Brain microvascular endothelial cell (primary cell): ENCODE measurements at places on chromosomes 7 and 10.

- DNase-seq, result no peak
Observed at GRCh38 chr7:138382862-138383565, 77.0 kb upstream of the TRIM24 start.

GRCh38 chr10:36808625-36809362, 316.6 kb upstream of the ANKRD30A start:
- no peak for DNase-seq

DNA sequence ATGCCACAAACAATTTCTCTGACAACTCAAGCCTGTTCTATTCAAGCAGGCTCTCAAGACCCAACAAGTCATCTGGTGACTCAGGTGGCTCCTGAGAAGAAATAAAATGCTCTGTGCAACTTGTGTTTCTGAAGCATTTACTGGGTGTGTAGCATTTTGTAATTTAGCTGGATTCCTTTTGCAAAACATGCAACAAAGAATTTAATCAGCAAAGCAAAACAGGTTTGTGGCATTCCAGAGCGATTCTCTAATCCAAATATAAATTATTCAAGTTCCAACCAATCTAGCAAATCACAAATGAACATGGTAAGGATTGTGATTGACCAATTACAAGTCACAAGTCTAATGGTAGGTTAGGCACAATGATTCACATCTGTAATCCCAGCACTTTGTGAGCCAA, 39.8 kb upstream of the C10orf67 start:
- peak; percentile 9 for DNase-seq

DNA sequence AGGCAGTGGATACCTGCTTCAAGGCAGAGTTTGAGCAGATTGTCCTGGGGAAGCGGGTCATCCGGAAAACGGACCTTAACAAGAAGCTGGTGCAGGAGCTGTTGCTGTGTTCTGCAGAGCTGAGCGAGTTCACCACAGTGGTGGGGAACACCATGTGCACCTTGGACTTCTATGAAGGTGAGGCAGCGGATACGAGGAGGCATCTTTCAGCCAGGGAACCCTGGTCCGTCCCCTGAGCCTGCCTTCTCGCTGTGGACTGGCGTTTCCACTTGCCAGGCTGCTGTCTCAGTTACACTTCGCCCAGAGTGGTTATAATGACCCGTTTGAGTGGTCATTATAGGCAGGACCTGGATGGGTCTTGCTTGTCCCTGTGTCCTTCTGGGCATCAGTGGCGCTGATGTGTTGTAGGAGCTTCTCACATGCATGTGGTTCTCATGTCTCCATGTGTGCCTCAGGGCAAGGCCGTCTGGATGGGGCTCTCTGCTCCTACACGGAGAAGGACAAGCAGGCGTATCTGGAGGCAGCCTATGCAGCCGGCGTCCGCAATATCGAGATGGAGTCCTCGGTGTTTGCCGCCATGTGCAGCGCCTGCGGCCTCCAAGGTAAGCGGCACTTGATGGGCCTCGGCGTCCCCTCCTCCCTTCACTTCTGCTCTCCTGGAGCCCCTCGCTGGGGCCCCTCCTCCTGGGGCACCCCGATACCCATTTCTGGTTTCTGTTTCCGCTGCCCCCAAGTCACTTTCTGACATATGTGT, 18.0 kb downstream of the UPP1 start:
- DNase-seq, result no peak

DNA sequence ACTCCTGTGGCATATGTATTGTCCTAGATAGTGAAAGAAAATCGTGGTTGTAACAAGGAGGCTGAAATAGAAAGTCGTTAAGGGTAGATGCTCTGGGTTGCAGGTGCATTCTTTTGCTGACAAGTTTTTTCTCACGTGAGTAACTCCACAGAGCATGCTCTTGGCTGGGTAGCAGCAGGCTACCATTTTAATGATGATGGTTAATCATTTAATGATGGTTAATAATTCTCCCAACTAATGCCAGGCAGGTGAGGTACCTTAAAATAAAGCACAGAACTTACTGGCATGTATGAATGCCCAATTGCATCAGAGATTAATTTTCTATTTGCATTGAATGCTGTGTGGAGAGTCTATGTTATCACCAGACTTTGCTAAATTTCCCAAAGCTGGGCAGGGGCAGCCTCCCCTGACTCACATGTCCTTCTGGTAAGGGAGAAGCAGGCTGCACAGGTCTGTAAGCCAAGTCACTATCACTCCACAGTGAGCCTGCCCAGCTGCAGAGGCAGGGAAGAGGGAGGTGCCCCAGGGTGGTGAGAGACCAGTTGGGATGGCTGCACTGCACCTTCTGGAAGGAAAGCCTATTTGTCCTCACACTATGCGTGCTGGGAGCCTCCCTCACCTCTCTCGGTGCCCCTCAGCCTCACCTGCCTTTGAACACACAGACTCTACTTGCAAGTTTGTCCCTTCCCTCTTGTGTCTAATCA, 287.0 kb upstream of the IGFBP3 start:
- no peak for DNase-seq

DNA sequence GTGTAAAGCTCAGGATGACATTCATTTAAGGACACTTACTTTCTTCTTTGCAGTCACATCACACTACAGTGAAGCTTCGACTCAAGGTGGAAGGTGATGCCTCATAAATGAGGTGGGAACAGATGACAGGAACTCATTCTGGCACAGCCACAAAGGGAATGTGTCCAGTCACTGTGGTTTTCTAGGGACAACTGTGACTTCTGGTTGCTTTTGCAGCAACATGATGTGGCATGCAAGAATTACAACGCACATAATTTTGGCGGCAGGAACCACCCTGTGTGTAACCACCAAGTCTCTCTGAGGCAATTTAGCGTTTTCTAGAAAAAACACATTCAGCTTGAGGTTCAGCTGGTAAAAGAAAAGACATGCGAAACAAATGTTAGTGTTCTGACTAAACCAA, 32.0 kb upstream of the FERD3L start:
- no peak for DNase-seq

DNA sequence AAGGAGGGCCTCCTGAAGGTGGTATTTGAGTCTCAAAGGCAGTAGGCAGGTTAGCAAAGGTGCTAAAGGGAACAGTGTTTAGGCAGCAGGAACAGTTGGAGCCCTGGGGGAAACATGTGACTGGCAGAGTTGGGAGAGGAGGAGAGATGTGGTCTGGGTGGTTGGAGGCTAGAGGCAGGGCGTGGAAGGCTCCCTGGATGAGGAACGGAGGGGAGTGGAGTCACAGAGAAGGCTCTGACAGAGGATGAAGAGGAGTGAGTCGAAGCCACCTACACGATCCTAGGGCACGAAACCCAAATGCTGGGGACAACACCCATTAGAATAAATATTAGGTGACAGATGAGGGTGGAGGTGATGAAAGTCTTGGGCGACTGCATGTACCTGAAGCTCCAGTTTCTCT, 19.6 kb upstream of the MGMT start:
- DNase-seq, result no peak

GRCh38 chr7:142606081-142606480, 143.2 kb upstream of the PRSS1 start:
- no peak for DNase-seq

GRCh38 chr10:51699145-51699474, 285 bp downstream of the CSTF2T start:
- DNase-seq, result no peak

DNA sequence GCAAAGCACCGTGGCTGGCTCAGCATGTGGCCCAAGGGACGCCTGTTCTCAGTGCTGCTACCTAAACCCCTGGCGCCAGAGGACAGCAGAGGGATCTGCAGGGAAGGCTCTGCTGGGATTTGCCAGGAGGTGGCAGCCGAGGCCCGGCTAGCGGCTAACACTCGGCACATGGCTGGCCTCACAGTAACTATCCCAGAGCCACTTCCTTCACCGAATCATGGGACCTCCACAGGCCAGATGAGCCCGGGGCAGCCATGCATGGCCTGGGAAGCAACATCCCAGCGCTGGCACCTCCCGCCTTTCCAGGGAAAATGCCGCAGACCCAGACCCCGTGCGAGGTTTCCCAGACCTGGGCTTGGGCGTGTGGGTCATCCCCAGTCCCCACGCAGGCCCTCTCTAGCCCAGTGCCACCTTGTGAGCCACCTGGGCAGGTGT, 36.4 kb downstream of the DPYSL4 start:
- peak; percentile 78 for DNase-seq

DNA sequence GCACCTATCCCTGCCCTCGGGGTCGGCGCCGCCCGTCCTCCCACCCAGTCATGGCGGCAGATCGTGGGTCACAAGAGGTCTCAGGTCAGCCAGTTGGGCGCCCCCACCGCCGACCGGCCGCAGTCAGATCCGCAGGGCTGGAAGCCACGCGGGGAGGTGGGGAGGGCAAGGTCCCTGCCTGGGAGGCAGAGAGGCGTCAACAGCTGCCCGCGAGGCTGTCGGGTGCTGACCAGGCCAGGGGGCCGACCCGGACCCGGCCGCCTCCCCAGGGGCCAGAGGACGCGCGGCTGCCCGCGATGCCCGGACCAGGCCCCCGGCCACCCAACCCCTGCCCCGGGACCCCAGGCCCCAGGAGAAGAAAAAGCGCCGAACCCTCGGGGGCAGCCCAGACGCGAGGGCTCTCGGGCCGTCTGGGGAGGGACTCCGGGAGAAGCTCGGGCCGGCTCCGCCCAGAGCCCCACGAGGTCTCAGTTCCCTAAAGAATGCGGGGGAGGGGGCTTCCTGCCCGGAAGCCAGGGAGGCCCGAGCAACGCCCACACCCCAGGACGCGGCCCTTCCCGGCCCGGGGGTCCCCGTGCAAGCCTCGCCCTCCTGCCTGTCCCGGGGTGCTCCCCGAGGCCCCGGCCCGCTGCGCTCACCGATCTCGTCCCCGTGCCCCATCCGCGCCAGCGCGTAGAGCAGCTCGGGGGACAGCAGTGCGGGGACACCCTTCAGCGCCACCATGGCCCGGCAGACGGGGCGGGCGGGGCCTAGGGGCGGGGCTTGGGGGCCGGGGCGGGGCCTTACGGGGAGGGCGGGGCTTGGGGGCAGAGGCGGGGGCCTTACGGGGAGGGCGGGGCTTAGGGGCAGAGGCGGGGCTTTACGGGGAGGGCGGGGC, at the start of gene FUOM:
TSS of gene FUOM (minus strand) at position 735 of the 877 bp plus-strand sequence. CDS start at position 723, 12 bp downstream.
- peak; percentile 44 for DNase-seq

- DNase-seq, result no peak
Observed at GRCh38 chr7:50834679-50835078, 52.0 kb upstream of the GRB10 start.

GRCh38 chr7:157006829-157007469, 3.5 kb downstream of the MNX1 start:
- no peak for DNase-seq

- no peak for DNase-seq
Observed at GRCh38 chr10:131806146-131806545, 94.7 kb upstream of the PPP2R2D start.

DNA sequence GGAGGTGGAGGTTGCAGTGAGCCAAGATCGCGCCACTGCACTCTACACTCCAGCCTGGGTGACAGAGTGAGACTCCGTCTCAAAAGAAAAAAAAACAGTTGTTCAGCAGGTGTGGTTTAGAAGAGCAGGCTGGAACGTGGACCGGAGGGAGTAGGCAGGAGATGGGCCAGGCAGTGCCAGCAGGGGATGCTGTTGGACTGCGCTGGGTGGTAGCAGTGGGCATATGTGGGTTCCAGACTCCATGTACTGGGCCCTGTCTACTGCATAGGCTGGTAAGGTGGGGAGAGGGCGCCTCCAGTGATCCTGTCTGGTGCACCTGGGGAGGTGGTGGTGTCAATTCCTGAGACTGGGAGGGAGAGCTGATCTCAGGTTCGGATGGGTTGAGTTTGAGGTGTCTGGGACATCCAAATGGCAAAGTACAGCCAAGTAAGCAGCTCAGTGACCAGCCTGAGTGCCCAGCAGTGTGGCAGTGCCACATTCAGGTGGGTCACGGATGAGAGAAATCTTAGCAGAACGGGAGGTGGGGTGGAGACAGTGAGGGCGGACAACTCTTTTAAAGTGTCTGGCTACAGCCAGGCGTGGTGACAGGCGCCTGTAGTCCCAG, 25.9 kb downstream of the SFXN4 start:
- no peak for DNase-seq

DNA sequence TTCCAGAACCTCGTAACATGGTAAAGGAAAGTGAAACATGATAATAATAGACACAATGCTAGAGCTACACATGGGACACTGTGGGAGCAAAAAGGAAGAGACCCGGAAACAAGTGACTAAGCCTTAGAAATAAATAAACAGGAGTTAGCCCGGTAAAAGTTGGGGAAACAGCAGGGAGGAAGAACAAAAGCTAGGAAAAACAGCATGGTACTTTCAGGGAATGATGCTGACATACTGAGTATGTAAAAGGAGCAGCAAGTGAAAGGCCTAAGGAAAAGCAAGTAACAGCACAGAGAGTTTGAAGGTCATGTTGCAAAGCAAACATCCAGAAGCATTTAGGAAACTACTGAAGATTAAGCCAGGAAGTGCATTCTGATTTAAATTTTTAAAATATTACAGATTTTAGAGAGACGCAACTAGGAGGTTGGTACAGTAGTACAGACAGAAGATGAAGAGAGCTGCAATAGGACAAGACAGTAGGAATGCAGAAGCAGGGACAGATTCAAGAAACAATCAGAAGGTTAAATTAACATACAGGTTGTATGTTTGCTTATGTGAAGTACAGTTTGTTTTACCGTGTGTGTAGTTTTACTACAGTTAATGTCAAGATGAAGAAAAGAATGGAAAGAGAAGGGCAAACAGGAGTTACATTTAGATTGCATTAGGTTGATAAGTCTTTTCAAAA, 63.7 kb downstream of the ARHGAP12 start:
- peak; percentile 12 for DNase-seq

DNA sequence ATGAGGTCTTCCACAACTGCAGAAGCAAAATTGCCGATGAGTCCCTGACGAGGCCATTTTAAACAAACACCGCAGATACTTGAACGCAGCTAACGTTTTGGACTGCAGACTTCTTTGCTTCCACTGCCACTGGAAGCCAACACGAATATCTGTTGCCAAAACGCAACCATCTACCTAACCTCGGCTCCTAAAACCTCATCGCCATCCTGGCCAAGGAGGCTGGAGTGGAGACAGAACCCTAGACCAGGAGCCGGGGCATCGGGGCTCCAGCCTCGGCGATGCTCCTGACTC, 493 bp downstream of the WDR91 start:
- DNase-seq, result no peak

DNA sequence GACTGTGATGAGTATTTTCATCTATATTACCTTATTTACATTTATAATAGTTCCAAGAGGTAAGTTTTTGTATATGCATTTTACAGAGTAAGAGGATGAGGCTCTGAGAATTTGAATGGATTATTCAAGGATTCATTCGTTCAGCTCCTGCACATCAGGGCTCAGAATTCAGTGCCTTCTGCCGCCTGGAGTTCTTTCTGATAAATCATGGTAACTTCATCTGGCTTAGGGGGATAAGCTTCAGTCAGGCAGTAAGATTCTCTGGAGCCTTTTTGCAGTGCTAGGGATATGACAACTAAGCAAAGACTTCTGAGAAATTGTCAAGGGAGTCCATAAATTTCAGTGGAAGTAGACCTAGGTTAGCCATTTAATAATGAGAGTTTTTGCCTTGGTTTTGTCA, 668.6 kb downstream of the NRG3 start:
- no peak for DNase-seq

DNA sequence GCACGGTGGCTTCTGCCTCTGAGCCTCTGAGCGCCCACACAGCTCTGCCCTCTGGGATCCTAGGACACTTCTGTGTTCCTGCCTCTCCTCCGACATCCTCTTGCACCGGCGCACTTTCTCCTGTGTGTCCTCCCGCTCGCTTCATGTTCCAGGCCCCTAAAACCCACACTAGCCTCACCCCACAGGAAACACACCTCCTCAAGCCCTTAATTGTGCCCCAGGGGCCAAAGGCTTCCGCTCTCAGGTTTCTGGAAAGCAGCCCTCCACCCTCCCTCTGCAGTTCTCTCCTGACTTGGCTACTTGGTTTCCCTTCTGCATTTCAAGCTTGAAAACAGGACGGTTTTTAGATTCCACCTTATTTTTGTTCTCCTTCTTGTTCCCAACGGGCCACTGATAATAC, 7.3 kb downstream of the GFRA1 start:
- DNase-seq, result no peak

GRCh38 chr7:128075242-128076095, 44.2 kb upstream of the LRRC4 start:
- DNase-seq, result no peak
